ENCODE measurements at places on chromosomes 2 and 18. TPM values are rescaled to one million over a fixed set of nuclear protein-coding genes. Genes with fewer than 3 reads are reported as not detected.
A peak's percentile ranks its signal among the peaks of the same experiment; 100 is the strongest.

The PGAP1 gene
- total RNA-seq, result 12.0 TPM

The PCARE gene
- total RNA-seq, result 0.95 TPM

The TXNDC2 gene
- total RNA-seq, result 0.12 TPM

GRCh38 chr2:23508066-23508390, 123.0 kb downstream of the KLHL29 start:
- DNase-seq, result peak; percentile 26

DNA sequence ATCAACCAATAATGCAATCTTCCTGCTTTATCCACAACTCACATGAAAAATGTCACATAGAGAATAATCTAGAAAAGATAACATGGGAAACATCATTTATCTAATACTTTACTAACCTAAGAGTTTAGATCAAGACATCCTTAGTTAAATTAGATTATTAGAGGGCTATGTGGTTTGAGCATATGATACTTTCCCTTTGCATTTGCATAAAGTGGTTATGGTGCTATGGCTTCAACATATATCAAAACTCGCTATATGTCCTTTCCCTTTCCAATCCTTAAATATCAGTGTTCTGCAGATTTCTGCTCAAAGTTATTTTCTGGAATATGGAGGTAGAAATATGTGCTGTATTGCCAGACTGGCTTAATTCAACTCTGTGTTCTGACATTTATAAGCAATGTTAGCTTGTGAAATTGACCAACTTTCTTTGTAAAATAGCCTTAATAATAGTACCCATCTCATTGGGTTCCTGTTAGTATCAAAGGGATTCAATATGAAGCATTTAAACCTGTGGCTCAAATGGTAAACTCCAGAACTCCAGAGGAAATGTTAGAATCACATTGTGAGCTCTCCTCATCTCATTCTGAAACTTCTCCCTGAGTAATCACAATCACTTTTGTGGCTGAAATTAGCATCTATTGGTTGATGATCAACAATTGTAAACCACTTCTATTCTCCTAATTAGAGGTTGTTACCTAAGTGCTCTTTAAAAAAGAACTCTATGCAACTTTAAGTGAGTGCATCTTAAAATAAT, 1089.9 kb upstream of the SLC39A10 start:
- DNase-seq, result no peak

GRCh38 chr2:38733300-38733971, 17.7 kb downstream of the SRSF7 start:
- no peak for DNase-seq

- DNase-seq, result no peak
Measured at GRCh38 chr2:39606585-39606984, 59.1 kb upstream of the TMEM178A start.

GRCh38 chr2:58448065-58448507, 207.0 kb upstream of the FANCL start:
- no peak for DNase-seq

GRCh38 chr2:175476948-175477347, 295.4 kb upstream of the ATP5MC3 start:
- no peak for DNase-seq

- DNase-seq, result peak; percentile 36
Measured at GRCh38 chr18:79884294-79884962, 67.0 kb downstream of the SLC66A2 start.

GRCh38 chr2:204722691-204723090, 177.4 kb downstream of the PARD3B start:
- no peak for DNase-seq

GRCh38 chr2:182921234-182921633, 54.8 kb upstream of the FRZB start:
- DNase-seq, result no peak

All from lower lobe of right lung (tissue), 2 donors.